ENCODE measurements at places on chromosomes 16 and 17.

GRCh38 chr16:72197545-72197944 lies 25.6 kb upstream of the PMFBP1 start:
- DNase-seq, result no peak

- no peak for DNase-seq
Observed at GRCh38 chr16:81609323-81609892, 164.8 kb downstream of the CMIP start.

GRCh38 chr16:56815721-56816120 lies 49.3 kb upstream of the SLC12A3 start:
- no peak for DNase-seq

DNA sequence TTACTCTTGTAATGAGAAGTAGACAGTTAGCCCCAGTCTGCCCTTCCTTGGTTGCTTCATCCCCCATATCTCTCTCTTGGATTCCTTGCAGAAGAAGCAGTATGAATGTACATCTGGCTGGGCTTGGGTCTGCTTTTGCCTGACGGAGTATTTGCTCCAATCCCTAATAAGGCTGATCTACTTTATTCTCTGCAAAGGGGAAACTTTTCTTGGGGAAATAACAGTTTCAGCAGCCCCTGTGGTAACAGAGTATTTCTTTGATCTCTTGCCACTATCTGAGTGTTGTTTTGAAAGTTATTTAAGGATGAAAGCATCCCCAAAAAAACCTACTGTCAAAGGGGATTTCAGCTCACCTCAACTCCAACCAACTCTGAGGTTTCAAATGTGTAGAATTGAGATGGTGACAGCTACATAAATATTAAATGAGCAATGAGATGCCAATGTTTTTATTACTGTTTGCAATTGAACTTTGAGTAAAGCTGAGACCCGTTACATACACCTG lies 168.9 kb upstream of the NOG start:
- DNase-seq, result no peak

GRCh38 chr16:27326738-27327585 lies 13.2 kb downstream of the IL4R start:
- peak; percentile 90 for DNase-seq

DNA sequence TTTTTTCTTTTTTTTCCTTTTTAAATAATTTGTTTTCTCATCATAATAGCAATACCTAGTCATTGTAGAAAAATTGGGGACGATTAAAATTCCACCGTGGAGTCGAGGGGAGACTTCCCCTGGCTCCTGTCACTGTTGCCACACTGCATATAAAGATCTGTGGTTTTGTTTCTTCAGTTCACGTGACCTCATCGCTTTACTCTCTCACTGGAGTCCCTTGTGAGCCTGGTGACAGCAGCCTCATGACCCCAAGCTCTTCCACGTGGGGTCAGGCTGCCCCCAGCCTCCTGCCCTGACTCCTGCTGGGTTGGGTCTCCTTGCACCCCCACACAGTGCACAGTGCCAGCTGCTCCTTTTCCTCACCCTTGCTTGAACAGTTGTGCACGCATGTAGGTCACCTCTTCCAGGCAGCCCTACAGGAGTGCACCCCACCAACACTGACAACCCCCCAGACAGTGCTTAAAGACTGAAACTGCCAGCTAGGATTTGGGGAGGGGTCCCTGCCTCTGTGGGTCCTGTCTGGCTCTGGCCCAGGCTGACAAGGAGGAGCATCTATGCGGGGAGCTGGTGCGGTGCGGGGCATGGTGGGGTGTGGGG lies 7.3 kb upstream of the METRNL start:
- DNase-seq, result no peak

DNA sequence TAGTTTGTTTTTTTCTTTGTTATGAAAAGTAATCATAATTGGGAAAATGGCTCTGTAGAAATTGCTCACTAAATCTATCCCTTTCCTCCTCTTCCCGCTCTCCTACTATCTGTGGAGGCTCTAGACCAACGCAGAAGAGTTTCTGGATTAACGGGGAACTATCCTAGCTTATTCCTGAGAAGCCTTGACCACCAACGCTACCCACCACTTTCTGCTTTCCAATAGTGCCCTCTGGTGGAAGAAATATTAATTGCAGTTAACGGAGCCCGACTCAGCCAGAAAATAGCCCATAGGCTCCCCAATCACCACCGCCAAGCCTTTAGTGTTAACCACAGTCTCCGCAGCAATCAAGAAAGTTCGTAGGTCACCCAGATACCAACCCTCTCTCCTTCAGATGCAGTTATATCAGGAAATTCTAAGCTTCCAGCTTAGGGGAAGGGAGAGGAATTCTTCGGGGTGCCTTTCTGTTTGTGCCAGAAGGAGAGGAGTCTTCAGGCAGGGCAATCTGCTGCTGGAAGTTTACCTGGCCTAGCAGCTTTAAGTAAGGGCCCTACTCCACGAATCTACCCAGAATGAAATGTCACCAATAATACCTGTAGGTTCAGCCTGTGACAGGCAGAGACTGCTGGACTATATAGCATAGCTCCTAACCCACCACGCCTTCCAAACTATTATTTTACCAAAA lies 23.0 kb upstream of the NSRP1 start:
- peak; percentile 63 for DNase-seq

DNA sequence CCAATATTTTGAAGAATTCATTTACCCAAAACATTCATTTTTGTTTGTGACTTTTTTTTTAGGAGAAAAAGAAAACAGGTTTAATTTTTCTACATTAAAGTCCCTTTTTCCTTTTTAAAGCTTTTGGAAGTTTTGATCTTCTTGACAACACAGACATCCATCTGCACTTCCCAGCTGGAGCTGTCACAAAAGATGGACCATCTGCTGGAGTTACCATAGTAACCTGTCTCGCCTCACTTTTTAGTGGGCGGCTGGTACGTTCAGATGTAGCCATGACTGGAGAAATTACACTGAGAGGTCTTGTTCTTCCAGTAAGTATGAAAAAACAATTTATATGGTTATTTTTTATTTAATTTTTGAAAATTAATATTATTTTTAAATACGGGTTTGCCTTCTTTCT lies 37.2 kb downstream of the SIAH1 start:
- DNase-seq, result peak; percentile 25

DNA sequence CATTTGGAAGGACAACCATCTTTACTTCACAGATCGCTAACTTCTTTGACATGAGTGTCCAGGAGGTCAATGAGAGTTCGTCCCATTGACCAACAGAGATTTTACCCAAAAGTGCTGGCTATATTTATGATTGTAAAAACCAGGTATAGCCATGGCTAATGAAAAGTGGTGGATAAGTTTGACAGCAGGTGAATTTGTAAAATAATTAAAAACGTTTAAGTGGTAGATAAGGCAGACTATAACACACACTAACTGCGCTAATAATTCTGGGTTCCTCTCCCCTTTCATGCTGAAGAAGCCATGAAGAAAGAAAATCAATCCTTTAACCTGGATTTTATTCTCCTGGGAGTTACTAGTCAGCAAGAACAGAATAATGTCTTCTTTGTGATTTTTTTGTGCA lies at the start of gene OR1A2:
OR1A2 (plus strand) TSS at position 301 of the 400 bp plus-strand sequence; CDS start at position 301, 0 bp downstream.
- no peak for DNase-seq

DNA sequence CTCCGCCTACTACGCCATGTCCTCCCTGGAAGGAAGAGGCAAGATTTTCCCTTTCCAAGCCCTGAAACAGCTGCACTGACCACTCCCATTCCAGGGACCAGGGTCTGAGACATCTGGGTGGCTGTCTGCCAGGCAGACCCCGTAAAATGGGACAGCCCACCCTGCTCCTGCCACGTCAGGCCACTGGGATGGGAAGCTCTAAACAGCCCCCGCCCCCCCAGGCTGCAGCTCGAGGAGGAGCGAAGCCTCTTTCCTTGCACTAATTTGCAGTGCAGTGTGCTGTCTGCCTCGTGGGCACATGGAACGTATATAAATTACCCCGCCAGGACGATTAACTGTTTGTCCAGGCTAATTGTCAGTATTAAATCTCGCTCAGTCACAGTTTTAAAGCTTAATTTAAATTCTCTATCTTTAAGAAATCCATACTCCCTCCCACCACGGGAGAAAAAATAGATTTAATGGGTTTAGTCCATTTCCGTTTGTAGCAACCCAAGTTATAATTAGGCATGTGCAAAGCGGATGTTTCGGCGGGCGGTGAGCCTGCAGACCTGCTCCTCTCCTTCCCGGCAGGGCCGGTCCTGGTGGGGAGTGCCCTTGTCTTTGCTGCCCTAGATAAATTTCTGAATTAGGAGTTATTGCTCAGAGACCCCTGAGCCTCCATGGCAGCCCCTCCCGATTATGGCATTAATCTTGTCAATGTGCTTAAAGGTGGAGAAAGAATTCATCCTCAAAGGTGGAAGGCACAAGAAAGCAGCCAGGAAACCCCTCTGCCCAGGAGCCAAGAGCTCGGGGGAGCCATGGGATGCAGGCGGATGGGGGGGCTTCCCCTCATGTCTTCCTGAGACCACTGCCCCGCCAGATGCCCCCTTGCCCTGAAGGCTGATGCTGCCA lies 268.0 kb upstream of the TNRC6C start:
- no peak for DNase-seq

DNA sequence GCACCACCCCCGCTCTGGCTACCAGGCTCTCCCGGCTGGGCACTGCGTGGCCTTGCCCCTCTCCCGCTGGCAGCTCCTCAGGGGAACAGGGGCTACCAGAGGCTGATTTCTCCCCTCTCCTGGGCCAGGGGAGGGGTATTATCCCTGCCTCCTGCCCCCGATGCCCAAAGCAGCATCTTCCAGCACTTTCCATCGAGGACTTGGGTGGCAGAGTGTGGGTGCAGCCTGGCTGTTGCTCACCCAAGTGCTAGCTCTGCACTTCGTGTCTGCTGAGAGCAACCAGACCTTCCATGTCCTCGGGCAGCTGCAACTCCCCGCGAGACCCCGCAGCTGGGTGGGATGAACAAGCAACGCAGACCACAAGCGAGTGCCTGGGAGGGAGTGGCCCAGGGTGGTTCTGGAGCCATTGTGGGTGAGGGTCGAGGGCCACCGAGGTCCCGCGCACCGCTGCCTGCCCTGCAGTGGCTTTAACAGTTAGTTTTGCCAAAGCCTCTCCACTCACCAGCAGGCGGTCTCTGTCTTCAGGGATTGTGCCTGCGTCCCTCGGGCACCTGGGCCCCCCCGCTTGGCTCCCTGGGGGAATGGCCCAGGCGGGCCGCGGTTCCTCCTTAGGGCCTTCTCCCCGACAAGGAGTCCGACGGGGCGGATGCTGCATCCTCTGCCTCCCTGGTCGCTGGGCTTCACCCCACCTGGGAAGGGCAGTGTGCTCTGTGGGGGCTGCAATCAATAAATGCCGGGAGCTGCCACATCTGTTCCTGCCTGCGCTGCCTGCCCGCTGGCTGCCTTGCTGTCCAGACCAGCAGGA lies 8.4 kb downstream of the SLC25A10 start:
- DNase-seq, result no peak

- DNase-seq, result no peak
Observed at GRCh38 chr17:54902611-54903010, 2.0 kb downstream of the TOM1L1 start.

- no peak for DNase-seq
Observed at GRCh38 chr17:62690168-62690897, 62.9 kb downstream of the MRC2 start.

- DNase-seq, result no peak
Observed at GRCh38 chr17:14058051-14058450, 11.3 kb upstream of the COX10 start.

DNA sequence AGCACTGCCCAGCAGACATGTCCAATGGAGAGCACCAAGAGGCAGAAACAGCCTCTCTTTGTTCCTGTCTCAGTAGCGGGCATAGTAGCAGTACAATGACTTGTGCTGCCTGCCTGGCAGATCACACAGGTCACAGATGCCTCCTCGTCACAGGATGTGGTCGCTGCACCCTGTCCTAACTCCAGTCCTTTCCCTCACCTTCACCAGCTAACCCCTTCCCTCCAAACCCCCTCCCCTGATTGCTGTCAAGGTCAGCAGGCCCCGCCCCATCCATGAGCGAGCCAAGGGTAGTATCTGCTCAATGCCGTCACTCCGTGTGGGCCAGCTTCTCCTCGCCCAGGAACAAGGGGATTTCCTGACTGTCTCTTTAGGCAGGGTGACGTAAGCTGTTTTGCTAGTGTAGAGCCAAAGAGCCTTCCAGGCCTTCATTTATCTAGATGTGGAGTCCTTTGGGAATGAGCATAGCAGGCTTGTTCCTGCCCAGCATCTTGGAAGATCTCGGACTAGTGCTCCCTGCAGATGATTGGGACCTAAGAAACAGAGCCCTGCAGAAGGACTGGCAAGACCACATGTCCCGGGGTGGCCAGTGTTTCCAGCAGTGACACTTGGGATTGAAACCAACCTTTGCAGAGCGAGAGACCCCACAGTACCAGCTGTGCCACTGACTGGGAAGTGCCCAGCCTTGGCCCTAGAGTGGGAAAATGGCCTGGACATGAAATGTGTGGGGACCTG lies 75.9 kb upstream of the TNRC6C start:
- DNase-seq, result no peak

DNA sequence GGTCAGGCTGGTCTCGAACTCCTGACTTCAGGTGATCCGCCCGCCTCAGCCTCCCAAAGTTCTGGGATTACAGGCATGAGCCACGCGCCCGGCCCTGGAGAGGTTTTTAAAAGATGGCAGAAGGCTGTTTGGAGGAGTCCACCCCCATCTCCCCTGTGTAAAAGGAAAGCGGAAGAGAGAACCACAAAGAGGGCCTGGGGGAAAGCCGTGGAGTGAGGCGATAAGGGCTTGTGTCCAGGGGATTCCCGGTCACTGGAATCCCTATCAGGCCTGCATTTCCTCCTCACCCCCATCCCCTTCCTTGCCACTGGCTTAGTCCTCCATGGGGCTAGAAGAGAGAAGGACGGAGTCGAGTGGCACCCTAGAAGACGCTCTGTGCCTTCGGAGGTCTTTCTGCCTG lies at the start of gene GP1BA:
GP1BA (plus strand) TSS at position 315 of the 400 bp plus-strand sequence. CDS start 328 bp downstream, outside the sequence.
- DNase-seq, result no peak

All from LHCN-M2 (cell line).